Stimulated activated CD4-positive, alpha-beta T cell treated with anti-CD3 and anti-CD28 coated beads, Interleukin-12 subunit alpha, Interleukin-12 subunit beta, amount 100 ng/mL, for 48 hours (primary cell): ENCODE measurements at places on chromosomes 2 and 18.

- no peak for DNase-seq
Measured at GRCh38 chr2:48131539-48132270, 225.4 kb upstream of the FBXO11 start.

DNA sequence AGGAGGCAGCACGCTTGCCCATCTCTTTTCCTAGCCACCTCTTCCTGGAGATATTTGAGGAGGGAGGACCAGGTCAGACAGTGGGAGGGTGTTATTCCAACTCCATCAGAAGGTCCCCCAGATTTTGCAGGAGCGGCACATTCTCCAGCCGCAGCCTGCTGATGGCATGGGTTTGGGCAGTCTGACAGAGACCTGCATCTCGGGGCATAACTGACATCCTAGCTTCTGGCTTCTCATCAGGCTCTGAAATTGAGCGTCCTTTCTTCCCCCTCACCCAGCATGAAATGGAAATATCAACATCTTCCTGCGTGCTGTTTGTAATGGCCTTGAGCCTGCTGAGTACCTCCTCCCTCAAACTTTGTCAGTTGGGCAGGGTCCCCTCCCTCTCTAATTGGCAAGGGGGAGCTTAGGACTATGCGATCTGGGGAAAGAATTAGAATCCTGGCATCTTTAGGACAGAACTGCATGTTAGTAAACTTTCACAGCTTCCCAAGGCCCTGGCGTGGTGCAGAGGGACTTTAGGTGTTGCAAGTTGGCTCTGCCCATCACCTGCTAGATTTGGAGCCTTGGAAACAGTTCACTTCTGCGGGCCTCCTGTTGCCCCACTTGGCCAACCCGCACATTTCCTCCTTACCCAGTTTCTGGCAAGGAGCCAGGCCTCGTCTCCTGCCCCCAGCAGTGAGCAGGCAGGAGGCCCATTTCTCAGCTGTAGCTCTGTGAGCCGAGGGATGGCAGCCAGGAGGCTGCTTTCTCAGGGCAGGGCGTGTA lies 2.2 kb downstream of the ITM2C start:
- DNase-seq: no peak

DNA sequence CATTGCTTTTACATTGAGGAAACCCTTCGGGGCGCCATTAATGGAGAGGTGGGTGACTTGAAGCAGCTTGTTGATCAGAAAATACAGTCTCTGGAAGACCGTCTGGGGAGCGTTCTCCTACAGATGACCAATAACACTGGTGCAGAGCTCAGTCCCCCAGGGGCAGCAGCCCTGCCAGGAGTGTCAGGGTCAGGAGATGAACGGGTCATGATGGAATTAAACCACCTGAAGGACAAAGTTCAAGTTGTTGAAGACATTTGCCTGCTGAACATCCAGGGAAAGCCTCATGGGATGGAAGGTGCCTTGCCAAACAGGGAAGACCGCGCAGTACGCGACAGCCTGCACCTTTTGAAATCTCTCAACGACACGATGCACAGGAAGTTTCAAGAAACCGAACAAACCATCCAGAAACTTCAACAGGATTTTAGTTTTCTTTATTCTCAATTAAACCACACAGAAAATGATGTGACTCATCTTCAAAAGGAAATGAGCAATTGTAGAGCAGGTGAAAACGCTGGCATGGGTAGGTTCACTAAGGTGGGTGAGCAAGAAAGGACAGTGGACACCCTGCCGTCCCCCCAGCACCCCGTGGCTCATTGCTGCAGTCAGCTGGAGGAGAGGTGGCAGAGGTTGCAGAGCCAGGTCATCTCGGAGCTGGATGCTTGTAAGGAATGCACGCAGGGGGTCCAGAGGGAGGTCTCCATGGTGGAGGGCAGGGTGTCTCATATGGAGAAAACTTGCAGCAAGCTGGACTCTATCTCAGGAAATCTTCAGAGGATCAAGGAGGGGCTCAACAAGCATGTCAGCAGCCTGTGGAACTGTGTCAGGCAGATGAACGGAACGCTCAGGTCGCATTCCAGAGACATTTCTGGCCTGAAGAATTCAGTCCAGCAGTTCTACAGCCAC lies 45.0 kb downstream of the EMILIN2 start:
- no peak for DNase-seq

DNA sequence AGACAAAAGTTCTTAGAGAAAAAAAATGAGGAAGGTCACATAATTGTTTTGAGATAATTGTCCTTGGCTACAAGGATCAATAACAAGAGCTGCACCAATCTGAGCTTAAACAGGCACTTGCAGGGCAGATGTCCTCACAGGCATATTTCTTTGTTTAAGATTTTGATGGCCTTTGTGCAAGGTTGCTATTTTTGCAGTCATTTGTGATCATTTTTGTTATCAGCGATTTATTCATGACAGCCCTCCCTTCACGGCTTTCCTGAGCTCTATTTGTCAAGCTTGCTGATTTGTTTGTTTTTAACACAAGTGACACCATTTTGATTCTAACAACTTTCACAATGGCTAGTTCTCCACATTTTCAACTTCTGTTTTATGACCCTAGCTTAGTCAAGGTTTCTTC lies 418.6 kb upstream of the REG3G start:
- no peak for DNase-seq

- no peak for DNase-seq
Measured at GRCh38 chr2:10890706-10891270, 20.9 kb upstream of the KCNF1 start.

- no peak for DNase-seq
Measured at GRCh38 chr18:76565238-76566173, 70.5 kb upstream of the ZNF516 start.

DNA sequence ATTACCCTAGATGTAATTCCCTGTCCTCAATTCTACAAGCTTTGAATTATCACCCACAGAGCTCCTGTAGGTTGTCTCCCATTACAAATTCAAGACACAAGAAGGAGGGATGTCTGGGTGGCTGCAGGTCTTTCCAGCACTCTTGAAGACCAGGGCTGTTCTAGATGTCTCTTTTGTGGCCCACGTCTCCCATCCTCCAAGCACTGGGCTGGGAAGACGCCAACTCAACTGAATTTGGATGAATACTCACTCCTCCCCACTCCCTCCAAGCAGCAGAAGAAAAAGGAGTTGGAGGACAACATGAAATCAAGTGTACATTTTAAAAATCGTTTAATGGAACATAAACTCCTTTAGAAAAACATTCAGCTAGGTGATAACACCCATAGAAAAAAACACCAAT lies 31.2 kb downstream of the SMAD7 start:
- DNase-seq: no peak

DNA sequence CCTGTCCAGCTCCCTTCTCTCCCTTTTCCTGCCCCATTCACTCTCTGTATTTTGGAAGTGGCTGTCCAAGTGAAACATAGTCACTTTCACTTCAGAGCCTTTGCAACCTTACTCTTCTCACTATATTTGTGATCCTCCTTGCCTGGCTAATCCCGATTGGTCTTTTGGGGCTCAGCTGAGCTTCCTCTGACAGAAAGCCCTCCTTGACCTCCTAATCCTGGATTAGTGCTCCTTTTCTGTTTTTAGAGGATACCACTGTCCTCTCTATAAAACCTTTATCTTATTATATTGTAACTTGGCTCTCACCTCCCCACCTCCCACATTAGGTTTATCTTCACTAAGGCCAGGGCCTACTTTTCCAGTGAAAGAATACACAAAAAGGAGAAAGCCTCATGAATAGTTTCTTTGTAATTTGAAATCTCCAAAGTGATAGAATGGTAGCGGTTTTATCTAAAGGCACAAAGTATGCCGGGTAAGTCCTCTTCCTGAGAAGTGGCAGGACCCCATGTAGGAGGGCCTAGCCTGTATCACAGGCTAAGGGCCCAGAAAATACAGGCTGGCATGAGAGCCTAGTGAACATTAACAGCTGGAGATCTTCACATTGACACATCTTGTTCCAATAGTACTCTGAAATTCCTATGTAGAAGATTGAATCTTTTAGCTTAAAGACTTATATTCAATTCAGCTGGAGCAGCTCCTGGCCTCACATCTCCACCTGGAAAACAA lies 83.1 kb upstream of the GAREM1 start:
- no peak for DNase-seq

DNA sequence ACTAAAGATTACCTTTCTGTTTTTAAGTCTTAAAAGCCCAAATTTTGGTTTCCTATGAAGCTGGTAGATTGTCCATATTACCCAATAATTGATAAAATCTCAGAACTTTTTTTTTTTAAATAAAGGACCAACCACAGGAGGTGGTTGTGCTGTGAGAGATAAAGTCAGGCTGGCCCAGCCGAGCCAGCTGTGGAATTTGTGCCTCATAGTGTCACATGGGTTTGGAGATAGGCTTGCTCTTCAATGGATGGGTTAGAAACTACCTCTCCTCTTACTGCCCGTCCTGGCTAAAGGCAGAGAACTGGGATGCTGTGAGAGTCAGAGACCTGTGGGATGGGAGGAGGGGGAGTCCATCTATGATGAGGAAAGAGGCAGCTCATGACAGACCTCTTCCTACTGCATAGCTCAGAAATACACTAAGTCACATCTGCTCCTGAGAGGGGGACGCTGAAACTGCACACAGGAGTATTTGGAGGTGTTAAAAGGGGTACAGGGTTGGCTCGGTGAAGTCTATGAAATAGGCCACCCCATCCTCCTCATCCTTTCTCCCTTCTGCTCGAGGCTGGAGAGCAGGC lies 99.7 kb upstream of the MGAT4A start:
- no peak for DNase-seq

GRCh38 chr18:51541230-51541629 lies 343.7 kb upstream of the MEX3C start:
- DNase-seq: no peak

DNA sequence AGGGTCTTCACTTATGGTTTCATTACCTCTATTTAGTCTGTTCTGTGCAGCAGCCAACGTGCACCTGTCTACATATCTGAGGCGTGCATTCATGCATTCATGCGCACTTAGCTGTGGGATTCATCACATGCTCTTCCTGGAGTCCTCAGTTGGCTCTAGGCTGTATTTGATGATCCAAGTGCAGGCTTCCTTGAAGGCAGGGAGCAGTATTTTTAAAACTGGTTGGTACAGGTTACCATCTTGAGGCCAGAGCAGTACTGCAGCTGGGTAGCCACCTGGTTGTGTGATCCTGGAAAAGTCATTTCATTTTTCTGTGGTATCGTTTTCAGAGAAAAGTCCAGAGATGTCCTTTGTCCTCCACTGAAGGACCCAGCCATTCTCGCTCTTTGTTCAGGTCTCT lies 109.8 kb downstream of the EN1 start:
- DNase-seq: no peak

- no peak for DNase-seq
Measured at GRCh38 chr2:3589086-3589485, 5.8 kb upstream of the COLEC11 start.

DNA sequence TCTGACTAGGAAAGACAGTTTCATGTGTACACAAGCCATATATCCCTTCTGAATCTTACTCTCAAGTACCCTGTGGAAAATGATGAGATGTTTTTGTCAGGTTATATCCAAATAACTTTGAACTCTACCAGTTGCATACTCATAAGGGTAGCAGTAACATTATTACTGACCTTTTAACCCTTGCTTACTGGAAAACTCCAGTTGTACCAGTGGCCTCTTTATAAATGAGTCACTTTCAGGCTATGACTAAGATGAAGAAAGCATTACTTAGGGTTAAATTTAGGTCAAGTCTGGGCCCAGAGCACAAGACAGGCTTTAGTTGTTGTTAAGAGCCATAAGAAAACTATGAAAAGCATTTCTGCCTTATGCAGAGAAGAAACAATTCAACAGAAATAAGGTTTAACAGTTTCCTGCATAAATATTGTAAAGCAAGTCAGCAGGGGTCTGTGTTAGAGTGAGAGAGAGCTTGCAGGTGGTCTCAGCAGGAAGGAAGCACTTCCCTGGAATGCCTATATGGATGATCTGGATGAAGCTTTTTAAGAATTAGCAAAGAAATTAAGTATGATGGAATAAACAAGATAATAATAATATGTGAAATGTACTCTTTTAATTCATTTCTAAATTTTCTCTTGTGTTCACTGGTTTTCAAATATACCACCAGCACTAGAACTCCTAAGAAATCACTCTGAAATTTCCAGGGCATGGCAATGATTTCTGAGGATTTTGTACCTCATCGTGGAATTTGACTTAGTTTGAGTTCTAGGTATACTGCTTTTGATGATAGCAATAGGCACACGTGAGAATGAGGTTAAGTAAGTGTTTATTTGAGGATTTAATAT lies 126.6 kb downstream of the UBE2E3 start:
- DNase-seq: no peak

- DNase-seq: no peak
Measured at GRCh38 chr2:217305882-217306281, 446.0 kb upstream of the TNP1 start.

- no peak for DNase-seq
Measured at GRCh38 chr18:68948622-68949021, 150.7 kb downstream of the CCDC102B start.

DNA sequence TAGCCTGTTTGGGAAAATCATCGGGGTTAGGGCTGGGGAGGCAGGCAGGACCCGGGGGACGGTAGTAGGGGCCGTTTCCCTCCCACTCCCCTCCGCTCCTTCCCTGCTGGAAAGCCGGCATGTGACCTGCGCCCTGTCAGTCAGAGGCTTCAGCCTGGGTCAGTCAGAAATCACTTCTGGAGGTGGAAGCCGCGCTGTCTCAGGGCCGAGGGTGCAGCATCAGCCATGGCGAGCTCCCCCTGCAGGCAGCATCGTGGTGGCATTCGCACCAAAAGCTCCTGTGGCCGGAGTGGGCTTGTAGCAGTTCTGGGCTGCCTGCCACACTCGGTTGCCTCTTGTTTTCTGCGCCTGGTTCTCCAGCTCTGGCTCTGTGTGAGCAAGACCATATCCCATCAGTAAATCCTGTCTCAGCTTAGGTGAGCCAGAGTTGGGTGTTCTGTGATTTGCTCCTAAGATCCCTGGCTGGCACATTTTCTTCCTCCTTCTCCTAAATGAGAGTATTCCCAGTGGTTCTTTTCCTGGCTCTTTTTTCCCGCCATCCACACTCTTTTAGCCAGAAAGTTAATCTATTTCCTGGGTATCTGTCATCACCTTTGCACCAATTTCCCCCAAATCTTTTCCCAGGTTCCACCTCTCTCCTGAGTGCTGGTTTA lies 123.9 kb upstream of the CD302 start:
- peak; percentile 78 for DNase-seq

DNA sequence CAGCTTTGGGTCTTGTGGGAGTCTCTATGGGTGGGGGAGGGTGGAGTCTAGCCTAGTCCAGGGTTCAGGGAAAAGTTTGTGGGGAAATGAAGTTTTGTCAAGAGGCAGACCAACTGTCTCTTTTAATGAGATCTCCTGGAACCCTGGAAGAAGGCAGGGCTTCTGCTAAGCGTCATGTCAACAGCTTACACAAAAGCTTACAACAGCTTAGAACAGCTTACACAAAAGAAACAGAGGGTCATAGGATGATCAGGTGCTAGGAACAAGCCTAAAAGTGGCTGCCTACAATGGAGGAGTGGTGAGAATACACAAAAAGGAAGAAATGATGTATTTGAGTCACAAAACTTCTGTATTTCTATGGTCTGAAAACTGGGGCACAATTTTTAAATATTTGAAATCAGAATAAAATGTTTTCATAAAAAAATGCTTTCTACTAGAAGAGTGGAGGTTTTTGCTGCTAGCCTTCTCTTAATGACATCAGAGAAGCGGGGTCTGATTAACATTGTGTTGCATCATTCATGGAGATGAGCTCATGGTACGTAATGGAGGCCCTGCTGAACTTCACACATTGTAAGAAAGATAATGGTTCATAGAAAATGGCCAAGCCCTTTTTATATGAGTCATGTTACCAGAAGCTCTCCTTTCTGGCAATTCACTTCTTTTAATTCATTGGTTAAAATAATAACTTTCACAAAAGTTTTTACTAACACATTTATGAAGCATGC lies 351.0 kb downstream of the PIK3C3 start:
- DNase-seq: no peak

GRCh38 chr2:71173096-71173495 lies 42.7 kb downstream of the MPHOSPH10 start:
- no peak for DNase-seq

- DNase-seq: no peak
Measured at GRCh38 chr2:143802871-143803650, 673.8 kb downstream of the ARHGAP15 start.
